Ascending aorta (tissue), 2 donors: ENCODE measurements at places on chromosomes 12 and 14. TPM values are rescaled to one million over a fixed set of nuclear protein-coding genes. Genes with fewer than 3 reads are reported as not detected.

DNA sequence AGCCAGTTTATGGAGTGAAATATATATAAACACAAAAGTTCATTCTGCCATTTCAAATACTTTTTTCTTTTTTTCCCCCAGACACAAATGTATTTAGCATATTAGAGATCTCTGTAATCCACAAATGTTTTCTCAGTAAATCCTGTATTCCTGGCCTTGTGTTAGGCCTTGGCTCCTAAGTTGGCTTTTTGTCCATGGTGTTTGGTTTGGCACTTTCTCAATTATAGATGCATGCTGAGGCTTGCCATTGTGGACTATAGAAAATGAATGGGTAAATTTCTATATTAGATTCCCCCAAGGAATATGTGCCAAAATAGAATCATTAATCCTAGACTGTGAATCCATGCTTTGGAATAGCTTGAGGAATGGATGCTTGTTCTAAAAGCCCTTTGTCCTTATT lies 17.0 kb downstream of the RIC8B start:
- no peak for DNase-seq

The CCND2 gene
- 150 TPM for total RNA-seq

DNA sequence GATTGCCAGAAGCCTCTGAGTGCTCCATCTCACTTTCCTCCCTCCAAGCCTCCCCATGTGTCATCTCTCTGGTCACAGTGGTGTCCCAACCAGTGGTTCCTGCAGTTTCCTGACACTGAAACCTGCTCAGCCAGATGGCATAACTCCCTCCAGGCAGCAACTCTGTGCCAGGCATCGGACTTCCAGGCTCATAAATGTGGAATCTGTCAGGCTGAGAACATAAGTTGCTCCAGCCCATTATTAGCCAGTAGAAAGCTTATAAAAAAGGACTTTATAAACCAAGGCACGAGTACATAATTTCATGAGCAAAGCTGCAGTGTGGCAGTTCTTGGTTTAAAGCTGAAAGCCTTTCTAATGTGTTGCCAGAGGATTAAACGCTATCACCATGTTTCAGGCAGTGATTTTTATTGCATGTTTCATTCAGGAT lies 194.3 kb downstream of the DACT1 start:
- DNase-seq: no peak

- DNase-seq: no peak
Observed at GRCh38 chr12:32201976-32202375, 95.3 kb downstream of the BICD1 start.

DNA sequence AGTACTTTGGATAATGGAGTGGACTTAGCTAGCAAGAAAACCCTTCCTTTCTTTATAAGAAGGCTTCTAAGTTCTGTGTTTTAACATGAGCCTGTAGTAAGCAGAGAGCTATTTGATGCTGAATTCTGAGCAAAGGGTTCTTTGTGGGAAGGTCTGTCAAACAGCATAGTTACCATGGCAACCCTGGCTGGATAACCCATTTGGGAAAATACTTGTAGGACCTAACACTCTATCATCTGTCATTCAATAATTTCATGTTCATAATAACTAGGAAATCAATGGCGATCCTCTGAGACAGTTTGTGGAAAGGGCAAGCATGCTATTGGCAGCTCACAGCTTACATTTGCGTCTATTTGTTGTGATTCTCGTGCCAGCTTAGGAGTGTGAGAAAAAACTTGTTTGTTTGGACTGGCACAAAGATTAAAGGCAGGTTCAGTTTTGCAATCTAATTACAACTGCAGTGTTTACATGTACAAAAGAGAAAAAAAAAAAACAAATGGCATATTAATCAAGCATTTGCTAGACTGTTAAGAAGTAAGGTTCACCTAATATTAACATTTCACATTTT lies 219.2 kb downstream of the PDZRN4 start:
- no peak for DNase-seq
